Fibroblast of skin of abdomen (primary cell): ENCODE measurements at places on chromosomes 2 and 18.

DNA sequence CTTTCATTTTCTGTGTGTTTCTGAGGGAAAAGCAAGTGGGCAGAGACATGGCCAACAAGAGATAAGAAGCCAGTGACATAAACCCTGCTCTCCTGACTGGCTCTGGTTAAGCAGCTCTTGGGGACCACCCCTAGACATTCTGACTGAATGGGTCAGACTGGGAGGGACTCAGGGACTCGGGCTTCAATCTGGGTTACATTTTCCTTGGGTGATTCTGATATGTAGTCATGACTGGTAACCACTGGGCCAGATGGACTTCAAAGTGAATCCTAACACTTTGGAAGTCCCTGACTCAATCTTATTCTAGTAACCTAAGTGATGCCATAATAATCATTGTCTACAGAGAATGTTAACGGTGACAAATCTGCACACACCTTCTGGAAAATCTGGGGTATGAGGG, 397.8 kb downstream of the NBAS start:
- peak; percentile 67 for DNase-seq

- DNase-seq: no peak
These were observed 27.5 kb downstream of the M1AP start for GRCh38 chr2:74620671-74621070.

DNA sequence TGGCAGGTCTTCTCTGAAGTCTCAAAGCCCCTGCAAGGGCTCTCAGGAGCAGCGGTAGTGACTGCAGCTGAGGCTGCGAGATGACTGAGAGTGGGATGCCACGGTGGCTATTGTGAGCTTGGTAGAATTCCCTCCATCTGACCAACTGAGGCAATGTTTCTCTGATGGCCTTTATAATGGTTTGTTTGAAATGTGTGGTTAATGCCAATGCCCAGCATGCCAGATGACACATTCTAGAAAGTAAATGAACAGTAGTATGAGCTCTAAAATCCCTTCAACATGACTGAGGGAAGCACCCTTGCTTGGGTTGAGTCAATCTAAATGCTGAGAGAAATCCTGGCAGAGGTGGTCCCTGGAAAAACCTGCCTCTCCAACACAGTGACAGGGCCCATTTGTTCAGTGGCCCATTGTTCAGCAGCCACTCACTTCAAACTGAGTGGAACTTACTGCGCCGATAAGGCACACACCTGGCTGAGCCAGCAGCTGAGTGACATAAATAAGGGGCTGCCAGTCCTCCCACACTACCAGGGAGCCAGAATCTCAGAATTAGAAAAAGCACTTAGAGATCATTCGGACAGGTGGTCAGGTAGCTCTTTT, 31.7 kb downstream of the SULT1C2 start:
- no peak for DNase-seq

- no peak for DNase-seq
These were observed 45.1 kb downstream of the LBH start for GRCh38 chr2:30276455-30276911.

- peak; percentile 95 for DNase-seq
These were observed 242.7 kb downstream of the CNTNAP5 start for GRCh38 chr2:124267794-124268193.

DNA sequence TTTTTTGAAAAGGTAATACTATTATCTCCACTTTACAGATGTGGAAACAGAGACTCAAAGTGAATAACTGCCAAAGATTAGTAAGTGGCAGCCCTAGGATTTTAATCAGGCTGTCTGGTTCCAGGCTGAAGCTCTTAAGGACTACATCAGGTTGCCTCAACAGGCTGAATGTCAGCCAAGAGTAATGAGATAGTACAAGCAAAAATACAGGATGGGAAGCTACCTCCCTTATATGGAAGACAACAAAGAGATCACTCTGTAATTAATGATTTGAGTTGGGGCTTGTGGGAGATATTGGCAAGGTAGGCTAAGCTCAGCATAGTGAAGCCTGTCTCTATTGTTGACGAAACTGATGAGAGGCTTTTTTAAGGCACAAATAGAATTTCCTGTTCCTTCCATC, 323.1 kb downstream of the KCNJ3 start:
- no peak for DNase-seq

DNA sequence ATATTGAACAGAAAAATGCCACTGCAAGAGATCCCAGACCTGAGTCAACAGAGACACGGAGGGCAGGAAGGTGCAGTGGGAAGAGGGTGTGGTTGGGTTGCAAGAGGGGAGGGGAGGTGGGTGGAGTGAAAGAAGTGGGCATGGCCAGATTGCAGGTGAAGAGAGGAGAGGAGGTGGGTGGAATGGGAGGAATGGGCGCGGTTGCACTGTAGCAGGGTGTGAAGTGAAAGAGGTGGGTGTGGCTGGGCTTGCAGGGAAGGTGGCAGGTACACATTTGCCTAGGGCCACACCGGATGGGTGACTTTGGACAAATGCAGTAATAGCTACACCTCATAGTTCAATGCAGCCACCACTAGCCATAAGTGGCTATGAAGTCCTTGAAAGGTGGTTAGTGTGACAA, 71.1 kb downstream of the DOCK10 start:
- DNase-seq: no peak

GRCh38 chr2:110731064-110731463, 1.3 kb upstream of the ACOXL start:
- DNase-seq: no peak

- DNase-seq: no peak
These were observed 145.3 kb upstream of the SMAD7 start for GRCh38 chr18:49096021-49096420.

GRCh38 chr2:54289917-54290316, 33.9 kb upstream of the TSPYL6 start:
- no peak for DNase-seq

GRCh38 chr2:191167766-191168165, 17.0 kb upstream of the STAT4 start:
- peak; percentile 94 for DNase-seq

GRCh38 chr2:55111570-55112228, 61.4 kb upstream of the RTN4 start:
- DNase-seq: peak; percentile 96

GRCh38 chr2:2641541-2642410, 310.7 kb upstream of the MYT1L start:
- DNase-seq: no peak

GRCh38 chr2:45131587-45131986, 122.3 kb upstream of the SIX2 start:
- peak; percentile 19 for DNase-seq

DNA sequence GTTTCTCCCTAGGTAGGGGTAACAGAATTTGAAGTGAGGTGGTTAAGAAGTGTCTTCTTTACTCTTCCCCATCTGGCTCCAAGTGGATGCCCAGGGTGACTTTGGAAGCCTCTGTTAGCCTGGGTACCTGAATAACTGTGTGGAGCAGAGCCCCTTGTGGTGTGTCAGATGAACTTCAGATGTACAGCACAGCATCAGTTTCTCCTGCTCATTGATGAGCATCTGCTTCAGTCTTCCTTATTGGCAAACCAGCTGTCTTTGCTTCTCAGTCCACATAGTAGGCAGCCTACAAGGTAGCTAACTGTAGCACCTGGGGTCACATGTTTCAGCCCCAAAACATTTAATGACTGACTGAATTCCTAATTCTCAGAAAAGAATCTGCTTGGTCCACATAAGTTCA, 56.2 kb upstream of the ATP8B1 start:
- peak; percentile 13 for DNase-seq

DNA sequence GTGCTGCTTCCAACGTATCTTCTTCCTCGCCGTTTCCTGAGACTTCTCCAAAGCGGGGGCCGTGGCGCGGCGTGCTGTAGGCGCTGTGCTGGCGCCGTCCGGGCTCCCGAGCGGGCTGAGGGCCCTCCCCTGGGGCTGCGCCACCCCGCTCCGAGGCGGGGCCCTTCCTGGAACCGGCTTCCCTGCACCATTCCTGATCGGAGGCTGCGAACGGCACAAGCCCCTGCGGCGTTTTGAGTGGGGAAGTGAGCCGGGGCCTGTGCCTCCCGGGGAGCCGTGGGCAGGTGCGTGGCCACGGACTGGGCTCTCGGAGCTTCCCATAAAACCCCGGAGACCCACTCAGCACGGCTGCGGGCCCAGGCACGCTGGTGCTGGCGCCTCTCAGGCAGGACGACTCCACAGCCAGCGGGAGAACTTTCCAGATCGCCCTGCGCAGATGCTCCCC, 74.7 kb downstream of the PSMG2 start:
- DNase-seq: no peak

- no peak for DNase-seq
These were observed 44.2 kb downstream of the RRM2 start for GRCh38 chr2:10166676-10167292.

DNA sequence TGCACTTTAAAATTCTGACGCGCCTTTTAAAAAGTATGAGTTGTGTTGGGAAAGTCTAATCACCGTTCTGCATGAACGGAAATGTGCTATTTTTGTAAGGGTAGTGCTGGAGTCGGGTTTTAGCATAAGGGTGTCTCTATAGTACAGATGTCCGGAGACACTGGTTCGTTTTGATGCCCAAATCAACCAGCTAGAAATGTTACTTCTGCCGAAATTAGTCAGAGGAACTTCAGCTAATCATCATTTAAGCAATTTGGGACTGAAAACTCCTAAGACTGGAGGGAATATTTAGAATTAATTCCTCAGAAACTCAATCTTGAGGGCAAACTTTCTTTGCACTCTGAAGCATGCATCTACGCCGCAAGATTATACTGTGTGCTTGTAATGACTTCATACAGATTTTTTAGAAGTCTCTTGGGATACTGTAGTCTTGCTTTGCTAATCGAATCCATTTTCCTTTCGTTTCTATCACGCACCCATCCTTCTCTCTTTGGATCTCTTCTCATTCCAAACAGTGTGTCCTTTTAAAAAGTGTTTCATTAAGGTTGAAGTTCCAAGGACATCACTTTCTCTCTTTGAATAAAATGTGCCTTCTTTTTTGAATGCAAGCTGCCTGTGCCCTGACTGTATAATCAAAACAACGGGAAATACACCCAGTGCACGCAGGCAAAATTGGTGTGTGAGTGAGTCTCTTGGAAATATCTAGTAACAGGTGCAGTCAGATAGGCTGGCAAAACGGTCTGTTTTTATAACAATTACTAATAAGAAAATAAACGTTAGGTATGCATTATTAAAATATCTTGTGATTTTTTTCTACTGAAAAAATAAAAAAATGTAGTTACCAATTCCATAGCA, 270.9 kb upstream of the TCF4 start:
- peak; percentile 65 for DNase-seq

DNA sequence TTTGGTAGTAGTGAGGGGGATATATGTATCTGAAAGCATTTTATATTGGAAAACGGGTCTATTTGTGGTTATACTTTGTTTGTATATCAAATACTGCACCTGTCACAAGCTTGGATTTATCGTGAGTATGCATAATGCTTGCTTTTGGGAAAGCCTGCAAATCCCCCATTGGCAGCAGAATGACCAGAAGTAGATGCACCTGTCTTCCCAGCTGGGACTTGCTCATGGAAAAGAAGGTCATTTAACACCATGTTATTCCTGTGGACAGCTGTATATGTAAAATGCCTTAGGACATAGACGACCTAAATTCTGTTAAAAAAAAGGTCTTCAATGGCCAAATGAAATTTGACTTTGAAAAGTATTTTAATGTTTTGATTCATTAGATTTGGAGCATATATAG, 599.4 kb downstream of the XIRP2 start:
- DNase-seq: no peak

DNA sequence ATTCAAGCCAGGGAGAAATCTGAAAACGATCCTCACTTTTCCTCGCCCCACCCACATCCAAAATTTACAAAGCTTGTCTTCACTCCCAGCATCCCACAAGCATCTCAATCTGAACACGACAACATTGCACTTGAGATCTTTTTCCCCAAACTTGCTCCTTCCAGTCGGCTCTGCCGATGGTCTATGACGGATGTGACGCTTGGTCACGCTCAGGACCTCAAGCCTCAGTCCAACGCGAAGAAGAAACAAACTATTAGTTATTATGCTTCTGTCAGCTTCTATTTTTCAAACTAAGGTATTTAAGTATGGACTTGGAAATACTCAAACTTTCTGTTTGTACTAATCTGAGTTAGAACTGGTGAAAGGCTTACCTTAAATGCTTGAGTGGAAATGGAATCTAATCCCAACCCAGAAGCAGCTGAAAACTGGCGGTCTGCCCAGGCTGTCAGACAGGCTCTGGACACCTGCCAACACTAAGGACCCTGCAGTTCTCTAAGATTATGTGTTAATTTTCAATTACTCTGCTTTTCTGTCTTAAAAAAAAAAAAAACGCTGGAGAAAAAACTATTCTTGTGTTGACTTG, 132.1 kb upstream of the DNMT3A start:
- peak; percentile 37 for DNase-seq

DNA sequence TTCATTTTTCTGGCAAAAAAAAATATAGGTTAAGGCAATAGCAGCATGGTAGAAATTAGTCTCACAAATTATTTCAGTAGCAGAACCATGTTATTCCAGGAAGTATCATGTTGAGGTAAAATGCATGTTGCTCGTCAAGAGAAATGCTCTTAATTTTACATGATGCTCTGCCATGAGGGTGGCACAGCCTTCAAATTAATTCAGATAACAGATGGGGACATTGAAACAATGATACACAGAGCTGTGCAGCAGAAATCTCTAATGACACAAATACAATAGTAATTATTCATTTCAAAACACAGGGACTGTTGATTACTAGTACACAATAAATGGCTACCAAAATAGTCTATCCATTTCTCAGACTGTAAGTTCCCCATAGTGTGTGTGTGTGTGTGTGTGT, 24.8 kb downstream of the GAREM1 start:
- DNase-seq: no peak

DNA sequence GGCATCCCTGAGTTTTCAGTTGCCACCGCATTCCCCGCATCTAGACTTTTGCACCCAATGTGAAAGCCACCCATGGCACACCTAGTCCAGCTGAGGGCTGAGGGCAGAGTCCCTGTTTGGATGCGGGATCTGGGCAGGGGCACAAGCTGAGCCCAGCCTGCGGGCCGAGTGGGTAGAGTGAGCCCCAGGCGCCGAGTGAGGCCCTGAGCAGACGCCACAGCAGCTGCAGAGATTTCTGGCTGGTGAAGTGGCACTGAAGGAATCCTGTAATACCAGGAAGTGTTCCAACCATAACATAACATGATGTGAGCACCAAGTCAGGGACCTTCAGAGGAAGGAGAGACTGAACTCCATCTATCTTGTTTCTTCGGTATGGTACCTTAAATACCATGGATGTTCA, 27.7 kb upstream of the FRZB start:
- DNase-seq: no peak

DNA sequence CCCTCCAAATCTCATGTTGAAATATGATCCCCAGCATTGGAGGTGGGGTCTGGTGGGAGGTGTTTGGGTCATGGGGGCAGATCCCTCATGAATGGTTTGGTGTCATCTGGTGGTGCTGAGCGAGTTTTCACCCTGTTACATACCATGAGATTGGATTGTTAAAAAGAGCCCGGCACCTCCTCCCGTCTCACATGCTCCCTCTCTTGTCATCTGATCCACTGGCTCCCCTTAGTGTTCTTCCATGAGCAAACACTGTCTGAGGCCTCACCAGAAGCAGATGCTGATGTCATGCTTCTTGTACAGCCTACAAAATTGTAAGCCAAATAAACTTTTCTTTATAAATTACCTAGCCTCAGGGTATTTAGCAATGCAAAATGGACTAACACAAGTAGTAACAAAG, 405.0 kb upstream of the SLC39A10 start:
- DNase-seq: no peak

GRCh38 chr2:77796397-77796796, 274.2 kb upstream of the LRRTM4 start:
- DNase-seq: no peak

GRCh38 chr18:69866212-69866611, 81.5 kb downstream of the CD226 start:
- no peak for DNase-seq

- DNase-seq: no peak
These were observed 126.3 kb upstream of the OSR1 start for GRCh38 chr2:19484736-19485135.

GRCh38 chr2:115584507-115584906, 1142.1 kb downstream of the DPP10 start:
- no peak for DNase-seq
